Stimulated activated CD4-positive, alpha-beta T cell treated with anti-CD3 and anti-CD28 coated beads, Interleukin-1b, Interleukin-23, amount 100 ng/mL, for 48 hours (primary cell): ENCODE measurements at places on chromosomes 13 and 19.
A peak's percentile ranks its signal among the peaks of the same experiment; 100 is the strongest.

DNA sequence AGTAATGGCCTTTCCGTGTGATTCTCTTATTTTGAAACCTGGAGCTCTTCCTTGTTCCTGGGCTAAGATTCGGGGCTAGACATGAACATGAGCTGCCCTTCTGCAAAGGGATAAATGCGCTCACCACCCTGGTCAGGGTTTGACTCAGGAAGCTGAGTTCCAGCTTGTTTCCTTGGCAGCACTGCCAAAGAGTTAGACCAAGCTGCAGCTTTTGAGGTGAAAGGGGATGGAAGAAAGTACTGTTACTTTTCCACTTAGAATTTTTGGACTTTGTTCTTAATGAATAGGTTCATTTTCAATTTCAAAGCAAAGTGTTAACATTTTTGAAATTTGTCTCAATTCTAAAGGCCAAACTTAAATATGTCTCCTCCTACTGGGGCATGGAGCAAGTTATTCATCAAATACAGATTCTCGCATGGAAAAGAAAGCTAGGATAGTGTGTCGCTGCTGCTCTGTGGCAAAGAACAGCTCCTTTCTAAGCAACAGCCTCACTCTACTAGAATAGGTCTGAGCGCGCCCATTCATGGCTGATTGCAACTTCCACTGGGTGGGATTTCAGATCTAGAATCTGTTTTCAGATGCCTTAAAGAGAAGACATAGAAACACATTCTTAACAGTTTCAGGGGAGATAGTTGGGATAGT lies 2.2 kb downstream of the RGCC start:
- peak; percentile 36 for DNase-seq

DNA sequence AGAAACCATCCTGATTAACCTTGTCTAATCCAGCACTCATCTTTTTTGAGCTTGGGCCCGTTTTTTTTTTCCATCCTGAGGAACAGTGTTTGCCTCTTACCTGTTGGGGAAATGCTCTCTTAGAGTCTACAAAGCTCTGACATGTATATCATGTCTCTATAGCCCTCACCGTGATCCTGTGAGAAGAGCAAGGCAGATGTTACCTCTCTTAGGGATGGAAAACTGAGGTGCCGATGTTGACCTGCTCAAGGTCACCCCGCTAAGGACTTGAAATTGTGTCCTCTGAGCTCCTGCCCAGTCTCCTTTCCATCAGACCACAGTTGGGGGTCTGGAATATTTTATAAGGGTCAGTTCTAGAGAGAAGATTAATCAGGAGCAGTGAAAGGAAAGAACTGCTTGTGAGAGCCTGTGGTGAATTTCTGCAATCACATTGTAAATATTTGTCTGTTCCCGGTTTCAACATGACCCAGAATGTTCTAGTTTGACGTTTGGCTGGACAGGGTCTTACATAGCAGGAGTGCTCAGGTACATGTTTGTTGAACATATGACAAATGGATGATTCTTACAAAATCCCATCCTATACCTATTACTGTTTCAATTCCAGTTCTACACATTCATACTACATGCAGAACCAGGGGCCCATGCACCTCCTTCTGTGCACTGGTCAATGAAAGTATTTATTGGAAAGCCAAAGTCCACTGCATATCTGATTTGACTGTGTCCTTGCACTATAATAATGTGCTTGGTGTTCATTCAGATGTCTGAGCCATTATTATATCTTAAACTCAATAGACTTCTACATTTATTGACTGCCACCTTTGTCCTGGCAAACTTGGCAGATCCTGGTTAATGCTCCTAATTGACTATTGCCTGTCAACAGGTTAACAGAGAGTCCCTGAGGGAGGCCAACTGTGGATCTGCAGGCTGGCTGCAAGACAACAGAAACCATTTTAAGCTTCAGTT lies 12.1 kb downstream of the SLC25A15 start:
- no peak for DNase-seq

DNA sequence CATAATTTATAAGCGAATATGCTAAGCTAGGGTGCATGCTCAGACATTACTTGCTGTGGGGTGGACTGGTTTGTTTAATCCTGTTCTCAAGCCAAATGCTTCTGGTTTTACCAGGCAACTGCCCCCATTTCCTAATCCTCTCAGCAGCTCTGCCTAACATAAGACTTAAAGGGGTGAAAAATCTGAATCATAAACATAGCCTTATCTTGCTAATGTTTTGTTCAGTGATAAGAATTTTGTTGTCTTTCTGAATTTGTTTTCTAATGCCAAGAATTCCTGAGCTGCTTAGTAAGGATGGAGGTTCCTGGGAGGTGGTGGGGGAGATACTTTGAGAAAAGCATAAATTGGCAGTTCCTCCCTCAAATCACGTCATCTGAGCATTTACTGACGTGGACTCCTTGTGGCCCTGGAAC lies 42.7 kb downstream of the ING1 start:
- DNase-seq = no peak

- no peak for DNase-seq
Observed at GRCh38 chr13:74555276-74555625, 421.0 kb upstream of the KLF12 start.

GRCh38 chr19:33235996-33236350 lies 10.3 kb upstream of the SLC7A10 start:
- DNase-seq = no peak
